ENCODE measurements at places on chromosomes 11 and 22. TPM values are rescaled to one million over a fixed set of nuclear protein-coding genes. Genes with fewer than 3 reads are reported as not detected.

IFITM10 gene
- total RNA-seq: 5.9 TPM

ANO1 gene
- total RNA-seq: 3.6 TPM

DNA sequence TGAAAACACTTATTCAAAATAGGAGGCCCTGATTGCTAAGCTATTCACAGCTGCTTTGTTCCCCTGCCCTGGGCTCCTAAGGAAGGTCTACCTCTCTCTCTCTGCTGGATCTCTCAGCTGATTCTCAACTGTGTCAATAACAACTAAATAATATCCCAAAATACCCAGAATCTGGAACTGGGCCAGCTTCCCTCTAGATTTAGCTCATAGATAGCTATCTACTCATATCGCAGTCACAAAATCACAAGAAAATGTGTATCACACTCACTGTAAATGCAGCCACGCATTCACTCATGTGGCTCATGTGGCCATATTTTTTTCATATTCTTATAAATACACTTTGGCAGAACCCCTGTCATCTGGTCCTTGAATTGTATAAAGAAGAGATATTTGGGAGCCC, 555.1 kb downstream of the OPCML start:
- DNase-seq: no peak

DNA sequence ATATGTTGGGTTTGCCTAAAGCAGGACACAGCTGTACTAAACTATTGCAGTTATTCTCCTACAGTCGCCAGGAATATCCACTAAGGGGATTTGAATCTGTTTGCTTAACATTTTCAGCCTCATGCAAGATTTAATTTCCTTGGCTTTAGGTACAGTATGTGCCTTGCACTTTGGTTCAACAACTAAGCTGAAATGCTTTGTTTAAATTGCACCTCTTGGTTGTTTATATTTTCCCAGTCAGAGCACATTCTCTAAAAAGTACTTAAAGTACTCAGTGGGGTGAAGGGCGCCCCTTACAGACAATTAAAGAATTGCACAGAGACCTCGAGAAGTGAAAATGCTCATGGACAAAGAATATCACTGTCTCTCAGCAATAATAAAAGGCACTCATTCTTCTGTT, 107.8 kb upstream of the MTNR1B start:
- peak; percentile 41 for DNase-seq

GRCh38 chr22:39765046-39765445, 128.5 kb downstream of the ENTHD1 start:
- DNase-seq: no peak

DNA sequence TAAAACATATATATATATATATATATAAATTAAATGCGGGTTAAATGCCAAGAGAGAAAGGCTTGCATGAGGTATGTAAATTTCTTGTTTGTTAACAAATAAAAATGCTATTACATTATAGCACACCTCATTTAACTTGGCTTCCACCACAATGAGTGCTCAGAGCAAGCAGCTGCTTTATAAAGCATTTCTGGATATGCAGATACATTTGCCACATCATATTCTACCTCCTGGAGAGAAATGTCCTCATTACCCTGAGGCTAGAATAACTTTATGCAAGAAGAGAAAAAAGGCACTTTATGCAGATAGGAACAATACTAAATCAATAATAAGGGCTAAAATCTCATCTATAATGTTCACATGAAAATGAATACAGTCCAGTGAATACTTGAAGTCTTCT, 181.7 kb upstream of the CCDC90B start:
- peak; percentile 81 for DNase-seq
